ENCODE measurements at places on chromosomes 4 and X.

DNA sequence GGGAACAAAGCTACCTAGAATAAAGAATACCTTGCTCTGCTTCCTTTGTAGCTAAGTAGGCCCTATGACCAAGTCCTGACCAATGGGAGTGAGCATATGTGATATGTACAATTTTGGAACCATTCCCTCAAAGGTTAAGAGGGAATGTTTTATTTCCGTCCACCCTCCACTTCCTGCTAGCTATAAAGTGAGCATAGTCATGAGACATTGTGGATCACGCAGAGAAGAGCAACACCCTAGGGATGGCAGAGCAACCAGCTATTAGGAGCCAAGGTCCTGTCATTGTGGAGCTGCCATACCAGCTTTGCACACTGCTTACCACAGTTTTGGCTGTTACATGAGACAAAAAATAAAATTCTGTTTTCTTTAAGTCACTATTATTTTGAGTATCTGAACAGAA lies 45.8 kb upstream of the RNF128 start:
- DNase-seq, result no peak

DNA sequence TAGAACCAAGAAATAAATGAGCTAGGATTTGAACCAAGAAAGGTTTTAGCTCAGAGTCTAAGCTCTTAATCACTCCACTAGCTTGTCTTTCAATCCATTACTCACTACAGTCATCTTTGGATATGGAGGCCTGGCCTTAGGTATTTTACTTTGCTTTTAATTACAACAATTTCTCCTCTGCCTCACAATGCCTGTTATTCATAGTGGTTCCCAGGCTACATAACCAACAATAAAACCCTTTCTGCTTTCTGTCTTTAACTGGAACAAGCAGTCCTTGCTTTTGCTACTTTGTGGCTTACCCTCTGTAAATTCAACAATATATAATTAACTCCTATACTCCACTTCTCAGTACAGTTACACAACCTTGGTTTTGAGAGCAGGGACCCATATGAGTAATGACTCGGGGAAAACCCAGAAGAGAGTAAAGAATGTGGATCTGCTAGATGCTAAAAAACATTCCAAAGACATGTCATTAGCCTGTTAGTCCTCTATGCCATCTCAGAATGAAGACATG lies 94.7 kb upstream of the NAP1L5 start:
- DNase-seq, result no peak

- no peak for DNase-seq
These were observed 8.8 kb downstream of the MTM1 start for GRCh38 chrX:150577174-150577573.

DNA sequence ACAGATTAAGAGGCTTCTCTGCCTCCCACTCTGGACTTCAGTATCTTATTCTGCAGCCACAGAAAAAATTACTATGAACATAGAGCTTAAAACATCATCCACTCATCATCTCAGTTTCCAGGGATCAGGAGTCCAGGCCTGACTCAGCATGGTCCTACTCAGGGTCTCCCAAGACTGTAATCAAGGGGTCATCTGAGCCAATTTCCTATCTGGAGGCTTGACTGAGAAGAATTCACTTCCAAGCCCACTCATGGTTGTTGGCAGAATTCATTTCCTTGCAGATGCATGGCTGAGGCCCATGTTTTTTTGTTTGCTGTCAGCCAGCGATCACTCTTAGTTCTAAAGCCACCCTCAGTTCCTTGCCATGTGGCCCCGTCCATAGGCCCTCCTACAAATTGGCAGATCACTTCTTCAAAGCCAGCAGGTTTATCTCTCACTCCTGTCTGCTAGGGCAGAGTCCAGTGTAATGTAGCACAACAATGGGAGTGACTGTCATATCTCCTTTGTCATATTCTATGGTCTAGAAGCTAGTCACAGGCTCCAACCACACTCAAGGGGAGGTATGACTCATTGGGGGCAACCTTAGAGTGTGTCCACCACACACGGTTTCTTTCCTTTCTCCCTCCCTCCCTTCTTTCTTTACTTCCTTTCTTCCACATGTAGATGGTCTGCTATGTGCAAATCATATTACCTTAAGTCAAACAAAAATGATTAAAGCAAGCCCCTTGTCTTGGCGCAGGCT lies 251.6 kb downstream of the QDPR start:
- no peak for DNase-seq

DNA sequence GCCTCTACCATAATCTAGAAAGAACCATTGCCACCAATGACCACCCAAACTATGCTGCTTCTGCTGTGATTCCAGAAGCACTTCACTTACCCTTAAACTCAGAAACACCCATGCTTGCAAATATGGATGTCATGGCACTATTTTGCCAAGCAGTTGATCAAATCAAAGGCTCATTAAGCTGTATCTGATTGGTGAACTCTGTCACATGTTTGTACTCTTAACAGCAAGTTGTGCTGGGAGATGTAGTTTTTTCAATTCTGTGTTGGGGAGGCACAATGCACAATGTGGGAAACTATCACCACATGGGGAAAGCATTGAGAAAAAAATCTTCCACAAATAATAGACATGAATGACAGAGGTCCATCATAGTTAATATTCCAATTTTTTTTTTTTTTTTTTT lies 19.2 kb upstream of the SPCS3 start:
- no peak for DNase-seq

GRCh38 chrX:2387614-2388239 lies 113.0 kb downstream of the DHRSX start:
- no peak for DNase-seq

GRCh38 chrX:12308420-12308819 lies 170.1 kb downstream of the FRMPD4 start:
- no peak for DNase-seq

- DNase-seq, result no peak
These were observed 280.5 kb downstream of the FBXW7 start for GRCh38 chr4:152255437-152255836.
